ENCODE measurements at places on chromosomes 5 and 9.

DNA sequence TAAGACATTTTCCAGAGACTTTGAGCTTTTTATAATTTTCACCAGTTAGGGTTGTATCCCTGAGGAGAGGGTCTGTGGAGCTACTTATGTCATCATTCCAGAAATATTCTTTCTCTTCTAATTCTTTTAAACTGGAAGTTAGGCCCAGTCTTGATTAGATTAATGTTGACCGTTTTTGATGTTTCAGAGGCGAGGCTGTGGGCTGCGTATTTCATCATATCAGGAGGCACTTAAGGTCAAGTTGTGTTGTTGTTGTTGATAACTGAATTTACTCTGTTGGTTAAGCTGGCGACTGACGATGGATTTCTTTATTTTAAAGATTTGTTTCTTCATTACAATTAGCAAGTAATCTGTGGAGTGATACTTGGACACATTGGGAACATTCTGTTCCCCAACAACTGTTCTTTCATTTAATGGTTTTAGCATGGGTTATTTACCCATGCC lies 20.1 kb downstream of the IPO11 start:
- DNase-seq, result no peak

GRCh38 chr5:5132234-5132633 lies 7.9 kb upstream of the ADAMTS16 start:
- DNase-seq, result no peak

DNA sequence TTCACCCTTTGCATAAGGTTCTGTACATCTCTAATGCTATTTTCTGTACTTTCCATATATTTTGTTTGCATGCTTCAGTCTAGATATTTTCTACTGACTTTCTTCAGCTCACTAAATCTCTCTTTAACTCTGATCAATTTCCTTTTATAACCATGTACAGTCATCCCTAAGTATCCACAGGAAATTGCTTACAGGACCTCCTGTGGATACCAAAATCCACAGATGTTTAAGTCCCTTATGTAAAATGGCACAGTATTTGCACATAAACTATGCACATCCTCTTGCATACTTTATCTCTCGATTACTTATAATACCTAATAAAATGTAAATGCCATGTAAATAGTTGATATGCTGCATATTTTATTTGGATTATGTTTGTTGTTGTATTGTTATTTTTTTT lies 442.1 kb downstream of the TLE4 start:
- no peak for DNase-seq

GRCh38 chr9:10705383-10705782 lies 92.6 kb upstream of the PTPRD start:
- no peak for DNase-seq

DNA sequence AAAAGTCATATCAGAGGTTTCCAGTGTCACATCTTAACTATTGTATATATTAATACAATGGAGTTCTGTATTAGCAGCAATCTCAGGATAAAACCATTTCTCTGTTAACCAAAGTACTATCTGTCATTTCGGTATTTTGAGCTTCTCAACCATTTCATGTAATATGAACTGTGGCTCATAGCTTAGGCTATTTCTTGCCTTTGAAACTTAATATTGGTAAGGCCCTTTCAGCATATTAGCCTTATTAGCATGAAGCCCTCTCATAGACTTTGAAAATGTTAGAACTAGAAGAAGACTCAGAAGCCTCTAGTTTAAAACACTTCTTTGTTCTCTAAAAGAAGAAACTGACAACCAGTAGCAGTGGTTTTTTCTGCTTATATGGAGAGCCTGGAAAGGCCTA lies 731 bp downstream of the CAVIN4 start:
- DNase-seq, result no peak

DNA sequence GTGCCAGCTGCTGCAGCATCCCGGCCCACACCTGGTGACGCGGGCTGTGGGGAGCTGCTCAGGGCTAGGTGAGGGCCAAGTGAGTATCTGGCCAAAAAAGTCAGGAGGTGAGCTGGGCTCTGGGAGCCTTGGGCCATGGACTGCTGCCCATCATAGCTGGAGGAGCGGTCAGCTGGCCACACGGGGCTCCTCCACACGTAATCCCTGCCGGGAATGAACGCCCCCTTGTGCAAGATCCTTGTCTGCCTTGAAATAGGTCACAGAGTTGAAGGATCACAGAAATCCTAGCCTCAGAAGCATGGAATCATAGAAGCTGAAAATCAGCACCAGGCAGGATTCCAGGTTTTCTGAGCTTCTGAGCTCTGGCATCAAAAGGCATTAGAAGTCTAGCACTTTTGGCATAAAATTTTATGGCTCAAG lies 16.8 kb upstream of the COL27A1 start:
- no peak for DNase-seq

Data from RWPE1 (cell line).